ENCODE measurements at places on chromosomes 2 and 18. TPM values are rescaled to one million over a fixed set of nuclear protein-coding genes. Genes with fewer than 3 reads are reported as not detected.

- DNase-seq: no peak
Measured at GRCh38 chr18:63903851-63904570, 3.7 kb upstream of the SERPINB10 start.

DNA sequence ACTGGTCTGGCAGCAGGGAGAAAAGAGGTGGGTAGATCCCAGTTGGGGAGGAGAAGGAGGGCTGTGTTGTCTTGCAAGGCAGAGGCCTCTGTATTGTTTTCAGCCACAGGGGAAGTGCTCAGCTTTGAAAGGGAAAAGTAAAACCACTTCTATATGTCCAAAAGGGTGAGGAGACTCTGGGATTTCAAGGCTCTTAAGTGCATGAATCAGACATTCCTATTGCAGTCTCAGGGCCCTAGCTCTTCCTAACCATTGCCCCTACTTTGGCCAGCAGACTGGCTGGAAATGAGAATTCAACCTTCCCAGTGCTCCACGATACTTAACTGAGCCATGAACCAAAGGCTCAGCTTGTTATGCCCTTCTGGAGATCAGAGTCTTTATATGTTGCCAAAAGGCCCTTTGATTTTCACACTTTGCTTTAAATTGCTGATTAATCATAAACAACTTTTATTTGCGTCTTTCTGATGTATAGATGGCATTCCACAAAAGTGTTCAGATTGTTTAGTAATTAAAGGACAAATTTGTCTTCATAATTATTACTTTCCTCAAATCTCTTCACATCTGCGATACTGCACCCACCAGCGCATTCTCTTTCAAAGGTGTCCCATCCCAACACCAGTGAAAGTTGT is 313.8 kb upstream of the MMADHC start:
- DNase-seq: no peak

DNA sequence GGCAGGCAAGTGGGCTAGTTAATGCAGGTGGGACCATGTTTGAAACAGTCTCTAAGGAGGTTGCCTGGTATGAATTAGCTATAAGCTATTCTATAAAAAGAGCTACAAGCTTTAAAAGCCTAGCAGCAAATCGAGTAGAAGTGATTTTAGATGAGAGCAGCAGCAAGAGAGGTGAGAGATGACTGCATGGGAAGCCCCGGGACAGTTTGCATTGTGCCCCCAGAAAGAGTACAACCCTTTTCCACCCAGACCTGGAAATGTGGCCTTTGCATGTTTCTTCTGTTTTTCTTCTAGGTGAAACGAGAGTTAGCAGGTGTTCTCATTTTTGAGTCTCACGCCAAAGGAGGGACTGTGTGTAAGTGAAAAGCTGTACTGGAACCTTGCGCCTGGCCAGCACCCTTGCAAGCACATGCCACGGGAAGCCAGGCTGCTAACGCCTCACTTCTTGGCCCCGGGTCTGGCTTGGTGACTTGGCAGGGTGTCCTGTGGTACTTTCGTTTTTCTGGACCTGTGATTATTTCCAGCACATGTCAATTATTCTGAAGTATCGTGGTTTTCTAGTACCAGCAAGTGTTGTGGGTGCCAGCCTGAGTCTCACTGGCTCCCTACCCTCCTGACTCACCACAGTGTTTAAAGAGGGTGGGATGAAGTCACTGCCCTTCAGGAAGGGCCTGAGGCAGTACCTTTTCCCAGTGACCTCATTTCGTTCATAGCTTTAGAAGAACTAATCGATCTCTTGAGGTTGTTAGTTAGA is 90.3 kb upstream of the MAP3K20 start:
- DNase-seq: no peak

- DNase-seq: no peak
Measured at GRCh38 chr18:74804677-74805076, 207.0 kb downstream of the ZNF407 start.

- no peak for DNase-seq
Measured at GRCh38 chr18:47895565-47896250, 34.8 kb downstream of the SMAD2 start.

DNA sequence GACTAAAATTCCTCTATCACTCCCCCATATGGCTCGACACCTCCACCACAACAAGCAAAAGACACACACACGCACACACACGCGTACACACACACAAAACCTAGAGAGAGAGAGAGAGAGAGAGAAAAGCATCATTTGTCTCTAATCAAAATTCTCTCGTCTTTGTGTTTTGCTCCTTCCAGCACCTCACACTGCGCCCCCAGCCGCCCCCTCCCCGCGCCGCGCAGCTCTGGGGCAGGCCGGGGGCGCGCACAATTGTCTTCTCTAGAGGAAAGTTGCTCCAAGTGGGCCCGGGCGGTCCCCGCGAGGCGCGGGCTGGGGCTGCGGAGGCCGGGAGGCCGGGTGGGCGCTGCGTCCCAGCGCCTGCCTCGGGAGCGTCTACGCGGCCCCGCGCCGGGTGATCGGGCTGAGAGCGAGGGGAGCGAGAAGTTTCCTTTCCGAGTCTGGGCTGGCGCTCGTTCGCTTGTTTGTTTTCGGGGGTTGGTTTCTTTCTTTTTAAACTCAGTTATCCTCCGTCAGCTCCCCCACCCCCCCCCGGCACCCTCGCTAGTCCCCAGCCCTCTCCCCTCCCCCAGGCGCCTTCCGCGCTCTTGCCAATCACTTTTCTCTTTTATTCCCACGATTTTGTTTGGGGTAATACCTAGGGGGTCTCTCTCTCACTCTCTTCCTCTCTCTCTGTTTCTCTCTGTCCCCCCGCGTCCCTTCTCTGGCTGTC is 4.1 kb downstream of the ZEB2 start:
- DNase-seq: peak; percentile 68

- DNase-seq: no peak
Measured at GRCh38 chr18:21315741-21316197, 73.7 kb downstream of the GREB1L start.

DNA sequence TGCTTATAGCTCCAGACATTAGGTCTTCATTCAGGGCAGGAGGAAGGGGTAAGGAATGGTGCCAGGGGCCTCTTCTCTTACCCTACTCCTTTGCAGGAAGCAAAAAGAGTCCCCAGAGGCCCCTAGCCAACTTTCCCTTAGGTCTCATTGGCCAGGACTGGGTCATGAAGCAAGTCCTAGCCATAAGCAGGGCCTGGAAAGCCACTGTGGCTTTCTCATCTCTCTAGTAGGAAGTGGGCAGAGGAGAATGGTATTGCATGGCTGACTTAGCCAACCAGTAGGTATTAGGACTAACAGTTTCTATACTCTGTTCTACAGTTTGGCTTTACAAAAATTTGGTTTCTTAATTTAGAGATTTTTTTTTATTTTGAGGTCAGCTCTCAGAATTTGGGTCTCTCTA is 4.8 kb downstream of the FAM228A start:
- no peak for DNase-seq

DNA sequence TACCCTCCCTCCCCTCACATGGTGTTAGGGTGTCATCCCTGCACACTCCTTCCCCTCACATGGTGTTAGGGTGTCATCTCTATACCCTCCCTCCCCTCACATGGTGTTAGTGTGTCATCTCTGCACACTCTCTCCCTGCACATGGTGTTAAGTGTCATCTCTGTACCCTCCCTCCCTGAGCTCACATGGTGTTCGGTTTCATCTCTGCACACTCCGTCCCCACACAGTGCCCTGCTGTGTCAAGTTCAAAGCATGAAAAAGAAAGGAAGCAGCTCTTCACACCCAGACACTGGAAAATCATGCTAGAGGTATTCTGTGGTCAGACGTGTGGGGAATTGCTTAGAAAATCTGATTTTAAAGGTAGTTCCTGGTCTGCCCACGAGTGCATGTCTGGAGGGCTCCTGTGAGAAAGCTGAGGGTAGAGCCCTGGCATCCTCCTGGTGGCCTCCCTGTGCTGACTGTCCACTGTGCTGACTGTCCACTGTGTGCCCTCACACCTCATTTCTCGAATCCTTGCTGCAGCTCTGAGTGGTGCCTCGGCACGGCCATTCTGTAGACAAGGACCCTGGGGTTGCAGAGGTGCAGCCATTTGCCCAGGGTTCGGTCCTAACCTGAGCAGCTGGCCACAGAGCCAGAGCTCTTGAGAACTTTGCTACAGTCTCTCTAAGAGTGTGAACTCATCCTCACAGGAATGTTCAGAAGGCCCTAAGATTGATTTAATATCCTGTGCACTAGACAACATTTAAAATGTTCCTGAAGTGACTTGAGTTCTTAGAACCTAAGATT is 69.1 kb upstream of the NFATC1 start:
- no peak for DNase-seq

DNA sequence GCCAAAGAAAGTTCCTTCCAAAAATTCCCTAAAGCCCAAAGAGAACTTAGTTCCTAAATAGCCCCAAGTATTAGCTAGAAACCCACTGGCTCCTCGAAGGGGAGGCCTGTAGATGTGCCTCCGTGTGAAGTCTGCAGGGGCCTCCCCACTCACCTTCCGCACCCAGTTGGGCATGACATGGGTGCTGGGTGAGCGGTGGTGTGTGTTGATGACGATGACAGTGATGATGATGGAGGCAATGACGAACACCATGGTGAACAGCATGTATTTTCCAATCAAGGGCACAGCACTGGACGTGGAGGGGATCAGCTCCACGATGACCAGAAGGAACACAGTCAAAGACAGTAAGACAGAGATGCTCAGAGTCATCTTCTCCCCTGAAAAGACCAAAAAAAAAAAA is 14.5 kb downstream of the CHRNA1 start:
- DNase-seq: no peak

- no peak for DNase-seq
Measured at GRCh38 chr18:46497129-46497528, 159.9 kb downstream of the LOXHD1 start.

- DNase-seq: no peak
Measured at GRCh38 chr18:67735506-67735905, 219.0 kb upstream of the DSEL start.

- DNase-seq: no peak
Measured at GRCh38 chr2:26746934-26747333, 17.1 kb upstream of the SLC35F6 start.

DNA sequence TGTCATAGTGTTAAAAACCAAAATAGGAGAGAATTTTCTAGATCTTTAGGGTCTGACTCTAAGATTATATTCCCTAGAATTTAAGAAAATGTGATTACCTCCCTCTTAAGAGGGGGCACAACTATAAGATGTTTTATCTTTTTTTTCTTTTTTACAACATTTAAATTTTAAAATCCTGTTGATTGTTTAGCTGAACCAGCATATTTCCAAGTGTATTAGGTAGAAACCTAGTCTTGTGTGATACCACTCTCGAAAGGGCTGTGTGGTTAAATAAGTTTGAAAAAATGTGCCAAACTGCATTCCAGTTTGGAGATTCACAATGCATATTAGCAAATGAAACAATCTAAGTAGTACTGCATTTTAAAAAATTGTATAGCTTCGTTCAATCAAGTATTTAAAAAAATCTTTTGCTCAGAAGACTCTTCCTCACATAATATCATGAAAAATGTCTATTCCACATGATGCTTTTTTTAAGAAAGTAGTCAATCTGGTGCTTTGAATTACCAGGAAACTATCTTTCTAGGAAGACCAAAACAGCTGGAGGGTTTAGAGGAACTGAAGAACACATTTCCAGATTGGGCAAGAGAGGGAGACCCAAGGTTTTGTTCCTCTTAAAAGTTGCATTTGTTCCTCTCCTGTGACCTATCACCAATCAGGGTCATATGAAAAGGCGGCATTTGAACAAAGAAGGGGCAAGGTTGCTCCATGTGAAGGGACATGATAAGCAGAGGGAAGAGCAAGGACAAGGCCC is 98.8 kb downstream of the DPP4 start:
- DNase-seq: no peak

GRCh38 chr2:233982421-233983121 is 65.4 kb downstream of the TRPM8 start:
- DNase-seq: no peak

- DNase-seq: no peak
Measured at GRCh38 chr2:10054424-10054823, 11.1 kb downstream of the KLF11 start.

DNA sequence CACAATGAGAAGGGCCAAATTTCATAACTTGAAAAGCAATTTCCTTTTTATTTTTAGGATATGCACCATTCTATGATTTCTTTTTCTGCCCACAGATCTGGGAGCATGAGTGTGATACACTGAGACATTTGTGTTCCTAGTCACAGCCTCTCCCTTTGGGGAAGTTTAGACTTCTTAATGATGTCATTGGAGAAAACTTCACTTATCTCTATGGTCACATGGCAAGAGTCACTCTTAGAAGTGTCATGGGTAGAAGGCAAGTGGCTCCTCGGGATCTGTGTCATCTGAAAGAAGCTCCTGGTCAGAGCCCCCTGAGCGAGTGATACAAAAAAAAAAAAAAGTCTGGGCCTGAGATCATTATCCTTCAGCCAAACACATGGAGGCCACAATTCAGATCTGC is 62.5 kb upstream of the LGALSL start:
- no peak for DNase-seq

DNA sequence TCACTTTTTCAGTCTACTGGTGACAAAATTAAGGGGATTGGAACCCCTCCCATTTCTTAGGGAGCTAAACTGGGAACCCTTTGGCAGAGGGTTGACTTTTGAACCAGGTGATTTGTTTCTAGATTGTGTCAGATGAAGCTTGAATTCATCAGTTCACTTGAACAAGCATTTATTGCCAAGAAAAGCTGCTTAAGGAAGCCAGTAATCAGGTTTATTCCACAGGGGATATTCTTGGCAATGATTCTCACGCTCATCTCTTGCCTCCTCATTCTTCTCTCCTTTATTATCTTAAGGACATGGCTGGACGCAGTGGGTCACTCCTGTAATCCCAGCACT is 101.0 kb downstream of the ALPK2 start:
- no peak for DNase-seq

GRCh38 chr2:157746234-157746950 is 117.7 kb upstream of the ACVR1C start:
- DNase-seq: no peak

GRCh38 chr2:152054593-152054992 is 44.3 kb downstream of the CACNB4 start:
- DNase-seq: no peak

The TOGARAM2 gene
- 1.7 TPM for total RNA-seq

The MAP3K19 gene
- total RNA-seq: not detected

The MSGN1 gene
- not detected for total RNA-seq

The ELMOD3 gene
- total RNA-seq: 17.3 TPM

The MYCN gene
- 2.1 TPM for total RNA-seq

The RSAD2 gene
- total RNA-seq: 6.1 TPM

The SDC1 gene
- total RNA-seq: 4.2 TPM

The LYPD1 gene
- total RNA-seq: 4.1 TPM

The PRKAG3 gene
- not detected for total RNA-seq

The FOXD4L1 gene
- total RNA-seq: 0.12 TPM

The UNC80 gene
- total RNA-seq: 0.12 TPM

The FIGLA gene
- not detected for total RNA-seq

The RDH14 gene
- 27.5 TPM for total RNA-seq

The LIPG gene
- 0.24 TPM for total RNA-seq

All from ovary (tissue), 10 donors.